Adipose tissue (tissue), 3 donors: ENCODE measurements at places on chromosomes 13 and 19. TPM values are rescaled to one million over a fixed set of nuclear protein-coding genes. Genes with fewer than 3 reads are reported as not detected.

SYT5 gene
- 1.8 TPM for polyA plus RNA-seq

ANKLE1 gene
- 0.08 TPM for polyA plus RNA-seq

FLT1 gene
- polyA plus RNA-seq = 6.3 TPM

MBD3L2 gene
- polyA plus RNA-seq = not detected

HTR2A gene
- polyA plus RNA-seq = 0.48 TPM

ZNF420 gene
- polyA plus RNA-seq = 4.3 TPM

GJA3 gene
- 0.03 TPM for polyA plus RNA-seq

LRRC8E gene
- polyA plus RNA-seq = 0.22 TPM

MEF2B gene
- 0.22 TPM for polyA plus RNA-seq

RXFP2 gene
- not detected for polyA plus RNA-seq

TNFSF13B gene
- 6.2 TPM for polyA plus RNA-seq

NCCRP1 gene
- 2.4 TPM for polyA plus RNA-seq

ZNF154 gene
- 0.67 TPM for polyA plus RNA-seq

ZNF223 gene
- polyA plus RNA-seq = 1.8 TPM

GRK1 gene
- polyA plus RNA-seq = not detected

VSTM1 gene
- 0.76 TPM for polyA plus RNA-seq

ODAD3 gene
- polyA plus RNA-seq = 0.15 TPM

ATP12A gene
- polyA plus RNA-seq = 0.05 TPM

GEMIN7 gene
- polyA plus RNA-seq = 12.4 TPM

FAM124A gene
- 0.54 TPM for polyA plus RNA-seq

CGB8 gene
- polyA plus RNA-seq = not detected

C19orf33 gene
- polyA plus RNA-seq = 41.2 TPM

CD70 gene
- 1.0 TPM for polyA plus RNA-seq

EFNB2 gene
- polyA plus RNA-seq = 18.3 TPM

CALR3 gene
- not detected for polyA plus RNA-seq

GAPDHS gene
- polyA plus RNA-seq = not detected

FAAP24 gene
- polyA plus RNA-seq = 1.4 TPM

WDR88 gene
- polyA plus RNA-seq = not detected

SAMD4B gene
- polyA plus RNA-seq = 77.6 TPM

RDH8 gene
- polyA plus RNA-seq = not detected

KATNAL1 gene
- polyA plus RNA-seq = 8.4 TPM

ADAMTS10 gene
- polyA plus RNA-seq = 29.6 TPM

ZNF582 gene
- 2.1 TPM for polyA plus RNA-seq

URAD gene
- polyA plus RNA-seq = not detected

NCR1 gene
- not detected for polyA plus RNA-seq

TUBB4A gene
- polyA plus RNA-seq = 2.0 TPM

PSPN gene
- 0.79 TPM for polyA plus RNA-seq

ADGRE2 gene
- 6.9 TPM for polyA plus RNA-seq

CEBPA gene
- polyA plus RNA-seq = 60.3 TPM

ABCA7 gene
- polyA plus RNA-seq = 26.2 TPM

SPTBN4 gene
- 4.1 TPM for polyA plus RNA-seq

CCDC194 gene
- polyA plus RNA-seq = not detected

ZNF578 gene
- polyA plus RNA-seq = 0.40 TPM

SPIB gene
- 1.4 TPM for polyA plus RNA-seq

ZNF491 gene
- polyA plus RNA-seq = 0.58 TPM

ZNF580 gene
- polyA plus RNA-seq = 26.1 TPM
